ENCODE measurements at places on chromosomes 5 and 9. TPM values are rescaled to one million over a fixed set of nuclear protein-coding genes. Genes with fewer than 3 reads are reported as not detected.

Gene SPATA24
- polyA plus RNA-seq, result 7.0 TPM

Gene PCDHB15
- 3.0 TPM for polyA plus RNA-seq

Gene SLC44A1
- 92.3 TPM for polyA plus RNA-seq

Gene FCN2
- not detected for polyA plus RNA-seq

Gene STOM
- polyA plus RNA-seq, result 78.8 TPM

Gene TMEM38B
- 14.4 TPM for polyA plus RNA-seq

Gene CXCL14
- polyA plus RNA-seq, result 34.7 TPM

Gene ADAMTSL1
- polyA plus RNA-seq, result 43.5 TPM

Gene GABBR2
- 14.3 TPM for polyA plus RNA-seq

Gene TAF1L
- not detected for polyA plus RNA-seq

- no peak for DNase-seq
Measured at GRCh38 chr5:74422671-74423070, 217.9 kb downstream of the ENC1 start.

- no peak for DNase-seq
Measured at GRCh38 chr5:101686536-101687157, 609.4 kb downstream of the SLCO4C1 start.

GRCh38 chr5:44942524-44943001 lies 133.8 kb downstream of the MRPS30 start:
- peak; percentile 12 for DNase-seq

- no peak for DNase-seq
Measured at GRCh38 chr5:39758426-39758825, 333.6 kb upstream of the DAB2 start.

DNA sequence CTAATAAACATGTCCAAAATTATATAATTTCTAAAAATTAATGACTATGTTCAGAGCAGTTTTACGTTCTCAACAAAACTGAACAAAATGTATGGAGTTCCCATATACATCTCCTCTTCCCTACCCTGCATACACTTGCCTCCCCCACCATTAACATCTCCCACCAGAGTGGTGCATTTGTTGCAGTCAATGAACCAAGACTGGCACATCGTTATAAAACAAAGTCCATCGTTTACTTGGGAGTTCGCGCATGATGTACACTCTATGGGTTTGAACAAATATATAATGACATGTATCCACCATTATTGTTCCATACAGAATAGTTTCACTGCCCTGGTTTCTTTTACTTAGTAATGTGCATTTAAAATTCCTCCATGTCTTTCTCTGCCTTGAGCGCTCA lies 130.1 kb downstream of the APBA1 start:
- no peak for DNase-seq

DNA sequence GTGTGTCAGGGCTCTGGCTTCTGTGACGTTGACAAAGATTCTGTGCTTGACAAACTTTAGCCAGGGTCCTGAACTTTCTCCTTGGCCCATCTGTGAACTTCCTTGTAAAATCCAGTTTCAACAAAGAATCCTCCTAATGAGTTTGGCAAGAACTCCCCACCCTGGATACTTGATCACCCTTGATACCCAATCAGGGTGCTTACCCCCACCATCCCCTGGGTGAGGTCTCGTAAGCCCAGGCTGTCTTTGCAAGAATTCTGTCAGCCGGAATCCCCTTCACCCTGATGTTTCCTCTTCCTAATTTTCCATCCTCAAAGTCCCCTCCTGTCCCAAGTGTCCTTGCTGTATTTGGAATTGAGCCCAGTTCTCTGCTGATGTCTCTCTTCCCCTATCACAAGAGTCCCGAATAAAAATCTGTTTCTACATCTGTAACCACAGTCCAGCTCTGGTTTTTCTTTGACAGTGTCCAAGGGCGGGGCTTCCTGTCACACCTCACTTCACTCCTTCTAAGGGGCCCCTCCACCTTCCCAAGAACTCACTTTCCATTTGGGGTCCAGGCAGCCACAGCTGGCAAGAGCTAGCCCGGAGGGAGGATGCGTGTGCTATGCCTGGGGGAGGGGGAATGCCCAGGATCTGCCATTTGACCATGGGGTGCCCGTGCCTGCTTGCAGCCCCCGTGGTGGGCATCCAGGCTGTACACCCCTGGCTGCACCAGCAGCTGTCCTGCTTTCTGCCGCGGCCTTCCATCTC lies 2.7 kb upstream of the CARD19 start:
- no peak for DNase-seq

- DNase-seq, result no peak
Measured at GRCh38 chr9:88224938-88225337, 86.7 kb upstream of the SPATA31C2 start.

GRCh38 chr5:69493396-69494133 lies 975 bp downstream of the OCLN start:
- DNase-seq, result peak; percentile 2

DNA sequence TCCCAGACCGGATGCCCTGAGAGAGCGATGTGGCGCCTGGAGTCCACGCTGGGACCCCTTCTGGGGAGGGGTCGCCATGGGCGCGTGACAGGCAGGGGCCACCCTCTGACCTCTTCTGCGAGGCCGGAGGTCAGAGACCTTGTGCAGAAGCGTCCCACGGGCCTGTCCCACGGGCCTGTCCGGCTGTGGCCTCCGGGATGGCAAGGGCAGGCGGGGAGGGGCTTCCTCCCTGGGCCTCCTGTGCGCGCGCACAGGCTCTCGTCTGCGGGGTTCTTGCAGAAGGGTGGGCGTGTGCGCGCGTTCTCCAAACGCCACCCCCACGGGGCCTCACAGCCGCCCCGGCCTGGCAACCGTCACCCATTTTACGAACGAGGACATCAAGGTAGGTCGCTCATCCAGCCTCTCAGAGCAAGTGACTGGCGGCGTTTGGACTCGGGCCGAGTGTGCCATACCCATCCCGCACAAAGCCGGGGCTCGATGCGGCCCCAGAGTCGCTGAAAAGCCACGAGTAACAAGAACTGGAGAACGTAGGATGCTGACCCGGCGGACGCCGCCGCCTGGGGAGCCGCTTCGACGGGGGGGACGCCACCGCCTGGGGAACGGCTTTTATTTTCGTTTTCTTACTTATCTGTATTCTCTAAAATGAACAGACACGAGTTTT lies 897 bp downstream of the AHRR start:
- DNase-seq, result no peak

GRCh38 chr5:39191216-39191615 lies 28.1 kb downstream of the FYB1 start:
- DNase-seq, result no peak

- DNase-seq, result no peak
Measured at GRCh38 chr5:96049398-96050272, 88.0 kb upstream of the ELL2 start.

DNA sequence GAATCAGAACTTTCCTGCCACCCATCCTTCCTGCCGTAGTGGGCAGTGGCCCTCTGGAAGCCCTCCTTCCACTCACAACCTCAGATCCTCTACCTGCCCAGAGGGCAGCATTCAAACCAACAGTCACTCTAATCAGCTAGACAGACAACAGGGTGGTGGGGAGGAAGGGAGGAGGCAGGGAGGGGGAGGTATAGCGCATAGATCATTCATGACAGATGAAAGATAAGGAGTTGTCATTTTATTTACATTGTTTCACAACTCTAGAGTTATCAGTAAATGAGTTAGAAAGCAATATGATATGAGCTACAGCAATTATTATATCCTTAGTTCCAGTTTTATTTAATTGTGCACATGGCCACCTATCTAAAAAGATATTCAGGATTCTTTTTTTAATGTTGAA lies 852 bp downstream of the IL9 start:
- no peak for DNase-seq

DNA sequence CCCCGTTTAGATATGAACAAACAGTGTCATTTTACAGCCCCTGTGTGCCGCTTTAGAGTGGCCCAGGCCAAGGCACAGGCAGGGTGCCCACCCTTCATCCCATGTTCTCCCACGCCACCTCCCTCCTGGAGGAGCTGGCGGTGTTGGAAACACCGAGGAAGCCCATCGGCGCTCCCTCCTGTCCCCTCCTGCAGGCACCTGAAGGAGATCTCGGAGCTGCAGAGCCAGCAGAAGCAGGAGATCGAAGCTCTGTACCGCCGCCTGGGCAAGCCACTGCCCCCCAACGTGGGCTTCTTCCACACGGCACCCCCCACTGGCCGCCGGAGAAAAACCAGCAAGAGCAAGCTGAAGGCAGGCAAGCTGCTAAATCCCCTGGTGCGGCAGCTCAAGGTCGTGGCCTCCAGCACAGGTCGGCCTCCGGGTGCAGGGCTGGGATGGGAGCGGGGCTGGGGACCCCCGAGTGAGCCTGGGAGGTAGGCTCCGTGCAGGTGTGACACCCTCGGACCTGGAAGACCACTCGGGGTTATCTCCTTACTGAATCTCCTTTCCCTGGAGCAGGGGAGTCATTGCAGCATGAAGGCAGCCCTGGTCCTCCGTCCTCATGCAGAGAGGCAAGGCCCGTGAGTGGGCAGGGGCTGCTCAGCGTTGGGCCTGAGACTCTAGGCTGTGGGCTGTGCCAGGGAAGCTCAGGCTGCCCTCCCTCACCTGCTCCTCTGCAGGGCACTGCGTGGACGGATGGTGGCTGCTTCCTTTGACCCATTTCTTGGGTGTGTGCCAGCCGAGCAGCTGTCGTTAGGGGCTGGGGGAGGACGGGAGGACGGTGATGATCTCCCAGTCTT lies 113.9 kb downstream of the WNK2 start:
- no peak for DNase-seq

GRCh38 chr9:112173489-112174221 lies 1.4 kb downstream of the SUSD1 start:
- no peak for DNase-seq

DNA sequence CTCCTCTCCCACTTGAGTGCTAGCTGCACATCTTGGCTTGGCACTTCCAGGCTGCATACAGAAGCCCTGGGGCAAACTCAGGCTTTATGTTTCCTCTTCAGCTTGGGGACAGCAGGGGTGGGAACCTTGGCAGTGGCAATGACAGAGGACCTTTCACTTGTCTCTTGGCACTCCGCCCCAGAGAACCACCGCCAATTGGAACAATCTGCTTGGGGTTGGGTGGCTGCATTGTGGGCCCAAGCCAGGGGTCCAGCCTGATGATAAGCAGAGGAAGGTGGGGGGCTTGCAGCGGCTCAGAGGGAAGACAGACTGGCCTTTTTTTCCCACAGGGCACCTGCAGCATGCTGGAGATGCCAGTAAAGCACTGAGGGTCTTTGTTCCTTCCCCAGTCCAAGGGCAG lies 179.0 kb upstream of the NMUR2 start:
- peak; percentile 61 for DNase-seq

DNA sequence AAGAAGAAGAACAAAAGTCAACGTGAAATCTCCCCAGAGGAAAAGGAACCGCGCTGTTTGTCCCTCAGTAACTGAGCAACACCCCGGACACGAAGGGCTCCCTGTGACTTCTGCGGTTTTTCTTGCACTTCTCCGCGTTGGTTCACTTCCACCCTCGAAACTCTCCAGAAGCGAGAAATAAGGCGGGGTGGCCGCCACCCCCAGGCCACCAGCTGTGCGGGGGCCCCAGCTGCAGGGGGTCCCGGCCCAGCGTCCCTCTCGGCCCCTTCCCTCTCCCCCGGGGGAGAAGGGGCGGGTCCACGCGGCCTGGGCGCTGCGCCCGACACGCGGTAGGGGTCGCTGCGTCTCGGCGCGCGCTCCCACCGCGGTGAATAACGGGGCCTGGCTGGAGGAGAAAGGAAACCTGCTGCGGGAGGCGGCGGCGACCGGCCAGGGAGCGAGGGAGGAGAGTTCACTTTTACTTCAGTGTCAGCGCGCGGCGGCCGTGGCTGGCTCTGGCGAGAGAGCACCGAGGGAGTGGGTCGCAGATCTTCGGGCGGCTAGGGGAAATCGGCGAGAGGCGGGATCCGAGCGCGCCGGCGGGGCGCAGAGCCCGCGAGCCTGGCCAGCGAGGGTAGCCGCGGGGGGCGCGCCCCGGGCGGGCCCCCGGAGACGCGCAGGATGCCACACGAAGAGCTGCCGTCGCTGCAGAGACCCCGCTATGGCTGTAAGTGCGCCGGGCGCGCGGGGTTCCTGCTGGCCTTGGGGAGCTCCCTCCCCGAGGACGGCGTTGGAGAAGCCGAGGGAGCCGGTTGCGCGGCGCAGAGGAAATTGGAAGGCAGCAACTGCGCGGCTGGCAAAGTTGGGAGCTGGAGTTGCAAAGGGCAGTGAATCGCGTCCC lies at the start of gene IQGAP2:
IQGAP2 (plus strand) TSS at position 400 of the 880 bp plus-strand sequence; CDS start at position 661, 261 bp downstream.
- peak; percentile 86 for DNase-seq

DNA sequence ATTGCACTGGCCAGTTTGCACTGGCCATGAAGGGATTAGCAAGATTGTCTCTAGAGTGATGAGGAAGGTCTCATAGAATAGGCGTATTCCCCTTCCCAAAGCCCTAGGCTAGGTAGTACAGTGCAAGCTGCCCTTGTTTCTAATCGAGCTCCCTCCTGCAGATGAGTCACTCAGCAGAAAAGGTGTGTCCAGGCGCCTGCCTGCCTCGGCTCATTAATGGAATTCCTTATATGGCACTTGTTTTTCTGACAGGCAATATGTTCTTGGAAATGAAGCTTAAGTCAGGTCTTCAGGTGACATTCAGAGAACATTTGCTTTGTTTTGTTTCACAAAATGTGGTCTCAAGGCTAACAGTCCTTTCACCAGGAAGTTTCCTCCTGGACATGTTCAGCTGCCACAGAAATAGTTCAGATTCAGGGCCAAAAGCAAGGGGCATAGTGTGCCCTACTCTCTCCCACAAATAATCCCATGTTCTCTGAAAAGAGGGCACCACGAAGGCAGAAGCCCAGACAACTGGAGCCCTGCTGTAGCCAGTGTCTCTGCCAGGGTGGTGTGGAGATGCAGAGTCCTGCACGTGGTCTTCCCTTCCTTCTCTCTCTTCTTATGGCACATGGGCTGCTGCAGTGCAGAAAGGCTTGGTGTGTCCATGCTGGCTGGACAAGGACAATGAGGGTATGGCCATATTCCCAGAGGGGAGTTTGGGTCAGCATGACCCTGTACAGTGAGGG lies 281.1 kb upstream of the MAP3K1 start:
- DNase-seq, result no peak

- peak; percentile 48 for DNase-seq
Measured at GRCh38 chr9:4299005-4299795, 668 bp downstream of the GLIS3 start.

DNA sequence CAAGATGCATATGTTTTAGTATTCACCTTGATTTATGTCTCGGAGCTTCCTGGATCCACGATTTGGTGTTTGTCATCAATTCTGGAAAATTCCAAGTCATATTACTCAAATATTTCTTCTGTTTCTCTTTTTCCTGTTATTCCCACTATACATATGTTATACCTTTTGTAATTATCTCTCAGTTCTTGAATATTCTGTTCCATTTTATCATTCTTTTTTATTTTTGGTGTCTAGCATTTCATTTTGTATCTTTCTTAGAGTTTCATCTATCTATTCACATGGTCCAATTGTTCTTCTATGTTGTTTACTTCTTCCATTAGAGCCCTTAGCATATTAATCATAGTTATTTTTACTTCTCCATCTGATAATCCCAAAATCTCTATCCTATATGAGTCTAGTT lies 637.8 kb upstream of the GRAMD2B start:
- no peak for DNase-seq

DNA sequence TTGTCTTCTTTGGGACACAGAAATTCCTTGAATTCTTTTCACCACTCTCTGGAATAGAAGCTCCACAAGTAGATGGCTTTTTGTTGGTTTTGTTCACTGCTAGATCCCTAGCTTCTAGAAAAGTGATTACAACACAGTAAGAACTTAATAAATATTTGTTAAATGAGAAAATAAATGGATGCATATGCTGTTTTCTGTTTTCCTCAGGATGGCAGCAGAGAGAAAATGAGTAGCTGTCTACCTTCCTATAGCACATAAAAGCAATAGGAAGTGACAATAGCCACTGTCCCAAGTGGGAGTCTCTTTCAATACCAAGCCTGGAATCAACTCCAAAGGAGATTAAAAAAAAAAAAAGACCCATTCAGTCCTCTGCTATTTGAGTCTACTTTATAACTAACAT lies 100.6 kb upstream of the NREP start:
- DNase-seq, result no peak

Measured in brain (organoid and tissue), 16 donors.